ENCODE measurements at places on chromosomes 3 and 15.

DNA sequence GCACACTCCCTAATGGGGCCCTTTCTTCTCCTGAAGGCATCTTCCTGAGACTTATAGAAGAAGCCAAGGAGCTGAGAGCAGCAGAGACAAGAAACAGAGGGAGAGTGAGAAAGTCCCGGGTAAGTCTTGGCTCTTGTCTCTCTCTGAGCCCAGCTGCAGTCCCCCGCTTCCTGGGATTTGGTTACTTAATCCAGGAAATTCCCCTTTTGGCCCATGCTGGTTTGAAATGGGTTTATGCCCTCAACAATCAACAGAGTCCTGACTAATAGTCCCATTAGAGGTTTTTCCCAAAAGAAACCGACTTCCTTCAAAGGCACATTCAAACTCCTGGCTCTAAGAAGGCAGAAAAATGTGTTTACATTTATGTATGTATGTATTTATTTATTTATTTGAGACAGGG is 22.0 kb downstream of the TMEM158 start:
- DNase-seq, result no peak

- DNase-seq, result no peak
Observed at GRCh38 chr3:12143949-12144504, 14.7 kb downstream of the TIMP4 start.

DNA sequence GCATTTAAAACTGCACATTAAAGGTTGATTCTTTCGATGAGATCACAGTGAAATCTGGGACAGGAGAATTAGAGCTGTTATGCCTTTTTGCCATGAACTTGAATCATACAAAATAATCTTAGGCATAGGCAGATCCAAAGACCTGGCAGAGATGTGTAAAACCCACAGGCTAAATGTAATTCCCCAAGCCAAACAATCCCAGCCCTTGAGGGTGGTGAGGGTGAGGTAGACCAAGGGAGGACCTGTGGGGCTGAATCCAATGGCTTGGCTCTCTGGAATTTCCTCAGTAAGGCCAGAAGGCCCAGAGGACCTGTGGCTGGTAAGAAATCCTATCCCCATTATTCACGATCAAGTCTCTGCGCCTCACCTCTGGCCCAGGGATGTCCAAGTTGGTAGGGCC is 80.5 kb upstream of the MEX3B start:
- DNase-seq, result no peak

GRCh38 chr3:43019006-43019809 is 40.1 kb downstream of the GASK1A start:
- DNase-seq, result no peak

DNA sequence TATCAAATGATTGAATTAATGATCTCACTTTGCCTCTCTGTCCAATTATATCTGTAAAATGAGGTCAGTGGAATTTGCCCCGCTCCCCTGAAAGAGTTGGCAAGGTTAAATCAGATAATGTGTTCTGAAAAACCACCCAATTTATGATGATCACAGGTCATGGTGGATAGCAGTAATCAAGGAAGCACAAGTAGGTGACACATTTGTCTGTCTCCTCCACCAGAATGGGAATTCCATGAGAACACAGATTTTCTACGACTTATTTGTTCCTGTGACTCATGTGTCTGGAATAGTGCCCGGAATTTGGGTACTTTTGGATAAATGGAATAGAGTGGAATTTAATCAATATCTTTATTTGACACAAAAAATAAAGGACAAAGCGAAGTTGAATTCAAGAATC is 220.9 kb upstream of the SUCLG2 start:
- DNase-seq, result no peak

- no peak for DNase-seq
Observed at GRCh38 chr3:70984776-70985482, 598.6 kb downstream of the FOXP1 start.

GRCh38 chr3:53501178-53501577 is 6.8 kb downstream of the CACNA1D start:
- DNase-seq, result no peak

- no peak for DNase-seq
Observed at GRCh38 chr15:68990992-68991500, 23.4 kb upstream of the NOX5 start.

DNA sequence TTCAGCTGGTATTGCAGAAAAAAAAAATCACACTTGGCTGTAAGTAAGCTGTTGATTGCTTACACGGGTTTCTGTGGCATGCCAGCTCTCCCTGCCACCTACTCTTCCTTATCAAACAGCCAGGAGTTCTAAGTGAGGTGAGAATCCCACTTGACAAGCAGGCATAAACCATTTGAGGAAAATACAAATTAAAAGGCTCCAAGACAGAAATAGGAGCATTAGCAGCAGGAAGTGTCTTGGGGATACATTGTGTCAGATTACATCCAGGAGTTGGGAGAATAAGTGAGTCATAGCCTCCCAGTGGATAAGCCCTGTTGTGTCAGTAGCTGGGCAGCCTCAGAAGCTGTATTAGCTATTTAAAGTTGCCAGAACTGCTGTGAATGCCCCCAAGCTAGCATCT is 256.0 kb downstream of the CNTN4 start:
- no peak for DNase-seq

DNA sequence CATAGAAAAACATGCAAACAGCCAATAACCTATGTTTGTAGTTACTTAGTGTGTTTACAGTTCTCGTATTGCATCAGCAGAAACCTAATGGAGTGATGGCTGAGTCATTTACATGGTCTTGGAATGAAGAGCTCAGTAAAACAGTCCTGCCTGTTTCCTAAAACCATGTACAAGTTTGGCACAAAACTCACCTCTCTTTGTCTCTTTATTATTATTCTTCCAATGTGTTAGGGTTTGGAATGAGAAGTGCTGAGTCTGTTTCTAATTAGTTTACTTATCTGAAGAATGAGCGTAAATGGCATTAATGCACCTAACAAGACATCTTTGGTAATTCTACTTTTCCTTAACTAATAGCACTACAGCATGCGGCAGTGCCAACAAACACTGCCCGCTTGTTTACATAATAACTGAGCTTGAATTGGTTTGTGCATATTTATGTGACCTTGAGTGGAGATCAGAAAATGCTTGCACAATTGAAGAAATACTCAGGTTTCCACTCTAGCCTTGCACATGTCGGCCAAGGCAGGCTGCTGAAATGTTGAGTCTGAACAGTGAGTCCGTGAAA is 385.4 kb upstream of the SEMA6D start:
- no peak for DNase-seq

GRCh38 chr3:141243271-141243707 is 11.7 kb downstream of the PXYLP1 start:
- DNase-seq, result no peak

GRCh38 chr15:88617031-88617722 is 4.0 kb upstream of the AEN start:
- no peak for DNase-seq

GRCh38 chr3:10962481-10963036 is 30.0 kb upstream of the SLC6A1 start:
- DNase-seq, result no peak

DNA sequence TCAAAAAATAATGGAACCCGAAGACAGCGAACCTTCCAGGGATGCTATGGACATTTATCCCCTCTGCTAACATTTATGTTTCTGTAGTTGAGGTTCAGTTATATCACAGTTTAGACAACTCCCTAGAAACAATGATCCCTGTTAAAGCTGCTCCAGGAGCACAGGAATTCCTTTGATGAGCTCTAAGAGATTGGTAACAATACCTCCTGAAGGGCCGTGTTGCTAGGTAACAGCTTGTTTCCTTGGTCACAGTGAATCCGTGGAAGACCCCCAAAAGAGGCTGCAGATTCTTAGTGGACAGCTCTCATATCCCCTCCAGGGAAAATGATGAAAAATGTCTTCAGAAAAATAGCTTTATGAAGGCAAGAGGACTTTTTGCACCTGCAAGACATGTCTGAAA is 160.2 kb downstream of the SERPINI1 start:
- no peak for DNase-seq

- no peak for DNase-seq
Observed at GRCh38 chr3:195696632-195697278, 24.0 kb upstream of the MUC20 start.

- no peak for DNase-seq
Observed at GRCh38 chr3:72100080-72100511, 315.1 kb upstream of the PROK2 start.

DNA sequence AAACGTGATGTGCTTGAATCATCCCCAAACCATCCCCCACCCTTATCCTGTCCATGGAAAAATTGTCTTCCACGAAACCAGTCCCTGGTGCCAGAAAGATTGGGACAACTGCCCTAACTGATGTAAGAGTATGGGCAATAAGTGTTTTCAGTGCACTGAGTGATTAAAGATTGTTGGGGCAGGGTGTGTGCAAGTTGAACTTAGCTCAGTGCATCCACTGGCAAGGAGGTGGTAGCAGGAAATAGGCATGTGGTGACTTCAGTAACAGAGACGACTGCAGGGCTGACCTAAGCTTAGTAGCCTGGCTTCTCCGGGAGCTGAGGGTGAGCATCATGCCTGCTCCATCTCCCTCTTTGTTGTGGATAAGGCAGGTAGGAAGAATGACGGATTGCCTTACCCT is 27.5 kb downstream of the PAQR9 start:
- no peak for DNase-seq

DNA sequence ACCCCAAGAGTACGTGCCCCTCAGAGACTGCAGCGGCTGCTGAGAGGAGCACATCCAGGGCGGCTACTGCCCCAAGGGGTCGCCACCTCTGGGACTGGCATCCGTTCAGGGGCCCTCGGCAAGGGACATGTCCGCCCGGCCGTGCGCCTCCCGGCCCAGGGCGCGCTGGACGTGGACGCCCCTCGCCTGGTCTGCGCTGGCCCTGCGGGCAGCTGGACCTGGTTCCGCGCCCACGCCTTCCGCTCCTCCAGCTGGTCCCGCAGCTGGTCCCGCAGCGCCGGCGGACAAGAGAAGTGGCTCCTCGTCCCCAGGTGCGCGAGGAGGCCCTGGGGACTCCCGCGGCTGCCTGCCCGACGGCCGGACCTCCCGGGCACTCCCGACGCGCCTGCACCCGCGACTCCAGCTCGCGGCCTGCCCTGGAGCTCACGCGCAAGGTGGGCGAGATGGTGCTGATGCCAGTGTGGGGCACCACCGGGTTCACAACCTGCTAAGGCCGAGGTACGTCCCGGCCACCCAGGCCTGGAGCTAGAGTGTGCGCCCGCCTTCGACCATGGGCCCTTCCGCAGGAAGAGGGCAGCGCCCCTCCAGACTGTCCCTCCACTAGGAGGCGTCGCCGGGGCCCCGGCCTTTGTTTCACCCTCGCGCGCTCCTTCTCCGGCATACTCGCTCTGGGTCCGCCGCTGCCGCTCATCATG is 14.4 kb upstream of the GP9 start:
- DNase-seq, result no peak

GRCh38 chr3:66390013-66390412 is 110.8 kb downstream of the LRIG1 start:
- DNase-seq, result no peak

DNA sequence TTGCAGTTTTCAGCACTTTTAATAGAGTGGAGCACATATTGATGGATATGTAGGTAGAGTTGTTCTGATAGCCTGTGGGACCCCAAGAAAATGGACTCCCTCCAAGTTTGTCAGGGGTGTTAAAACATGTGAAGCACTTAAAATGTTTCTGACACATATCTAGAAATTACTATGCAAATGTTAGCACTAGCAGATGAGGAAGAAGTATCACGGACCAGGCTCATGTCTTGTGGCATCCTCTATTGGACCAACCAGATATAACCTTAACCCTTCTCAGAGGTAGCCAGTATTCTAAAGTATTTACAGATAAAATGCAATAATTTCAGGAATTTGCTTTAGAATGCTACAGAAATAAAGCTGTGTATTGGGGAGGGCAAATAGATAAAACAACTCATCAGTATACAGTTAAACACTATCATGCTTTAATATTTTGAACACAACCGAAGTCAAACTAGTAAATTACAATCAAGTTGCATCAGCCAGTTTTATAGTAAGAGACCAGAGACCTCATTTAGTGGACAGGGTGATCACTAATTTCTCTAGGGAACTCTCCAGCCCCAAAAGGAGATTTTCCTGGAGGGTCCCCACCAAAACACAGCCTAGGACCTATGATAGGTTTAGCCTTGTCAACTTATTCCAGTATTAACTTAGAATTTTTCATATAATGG is 57.2 kb upstream of the FBN1 start:
- no peak for DNase-seq

All from stimulated activated CD8-positive, alpha-beta memory T cell treated with anti-CD3 and anti-CD28 coated beads, Interleukin-7, amount 100 ng/mL, for 1 hour (primary cell).